Activated CD4-positive, alpha-beta T cell treated with anti-CD3 and anti-CD28 coated beads for 36 hours (primary cell): ENCODE measurements at places on chromosomes 3 and 15.
A peak's percentile ranks its signal among the peaks of the same experiment; 100 is the strongest.

DNA sequence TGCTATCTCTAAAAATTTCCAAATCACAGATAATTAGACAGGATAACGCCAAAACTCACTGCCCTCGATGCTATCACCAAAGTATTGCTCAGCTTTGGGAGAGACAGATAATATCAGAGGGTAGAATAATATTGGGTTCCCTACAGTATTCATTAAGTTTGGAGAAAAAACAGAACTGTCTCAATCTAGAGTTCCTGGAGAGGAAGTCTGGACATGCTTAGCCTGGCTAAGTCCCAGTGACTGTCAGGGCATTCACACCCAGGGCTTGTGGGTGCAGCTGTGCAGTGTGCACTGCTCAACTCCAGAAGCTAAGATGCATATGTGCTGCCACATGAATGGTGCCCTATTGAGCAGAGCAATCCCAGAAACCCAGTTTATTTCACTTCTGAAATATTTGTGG, 459.6 kb upstream of the DPH6 start:
- no peak for DNase-seq

DNA sequence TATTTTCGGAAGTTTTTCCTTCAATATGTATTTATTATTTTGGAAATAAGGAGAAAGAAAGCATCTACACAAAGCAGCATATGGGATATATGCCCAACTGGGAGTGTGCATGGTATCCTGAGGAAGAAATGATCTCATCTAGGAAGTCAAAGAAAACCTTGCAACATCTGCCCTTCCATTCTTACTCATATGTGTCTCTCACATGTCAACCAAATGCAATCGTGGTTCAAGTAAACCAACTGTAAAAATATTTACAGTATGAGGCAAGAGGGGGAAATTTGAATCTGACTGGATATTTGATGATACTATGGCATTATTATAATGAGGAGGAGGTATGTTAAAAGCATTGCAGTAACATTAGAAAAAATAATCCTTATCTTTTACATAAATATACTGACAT, 3.2 kb upstream of the SCG3 start:
- DNase-seq = no peak

- DNase-seq = no peak
Observed at GRCh38 chr3:112736386-112736785, 95.4 kb upstream of the CCDC80 start.

GRCh38 chr3:129461461-129462146, 21.6 kb downstream of the IFT122 start:
- DNase-seq = no peak

DNA sequence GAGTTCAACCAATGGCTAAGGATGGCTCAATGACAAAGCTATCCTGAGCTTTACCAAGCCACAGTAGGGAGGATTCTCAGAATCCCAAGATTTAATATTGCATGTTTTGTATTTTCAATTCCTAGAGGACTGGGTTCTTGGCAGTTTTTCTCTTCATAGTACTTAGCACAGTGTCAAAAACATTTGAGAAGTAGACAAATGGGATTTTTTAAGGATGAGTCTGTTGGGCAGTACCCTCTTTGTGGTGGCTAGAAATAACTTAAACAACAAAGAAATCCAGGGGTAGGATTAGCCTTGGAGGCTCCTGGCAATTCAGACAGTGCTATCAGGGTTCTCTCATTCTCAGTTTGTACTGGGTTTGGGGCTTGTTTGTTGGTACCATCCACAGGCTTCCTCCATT, 212.8 kb upstream of the RORA start:
- DNase-seq = no peak

DNA sequence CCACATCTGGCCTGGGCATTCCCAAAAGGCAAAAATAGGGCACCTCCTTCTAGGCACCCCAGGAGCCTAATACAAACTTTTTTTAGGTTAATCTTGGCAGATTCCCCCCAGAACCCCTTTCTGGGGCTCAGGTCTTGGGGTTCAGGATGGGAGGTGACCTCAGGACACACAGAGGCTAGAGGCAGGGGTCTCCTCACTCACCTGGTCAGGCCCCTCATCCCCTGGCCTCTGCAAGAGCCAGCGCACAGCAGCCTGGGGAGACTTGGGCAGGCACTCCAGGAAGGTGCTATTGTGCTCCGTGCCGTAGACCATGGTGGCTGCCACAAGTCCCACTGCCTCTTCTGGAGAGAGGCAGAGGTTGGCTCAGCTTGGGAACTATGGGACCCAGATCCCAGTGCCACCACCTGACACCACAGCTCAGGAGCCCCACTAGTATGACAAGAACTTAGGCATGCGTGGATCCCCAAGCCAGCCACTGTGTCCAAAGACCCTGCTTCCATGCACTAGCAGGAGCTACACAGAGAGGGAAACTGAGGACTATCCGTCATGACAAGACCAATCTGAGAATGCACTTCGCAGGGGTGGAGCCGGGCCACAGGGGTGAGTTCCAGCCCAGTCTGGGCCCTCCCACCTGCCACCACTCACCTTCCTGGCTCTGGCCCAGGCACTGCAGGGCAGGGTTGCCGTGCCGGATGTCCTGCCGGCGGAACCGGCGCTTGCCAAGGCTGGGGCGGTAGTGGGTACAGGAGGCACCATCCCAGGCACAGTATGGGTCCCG, 7.4 kb downstream of the SEMA3G start:
- DNase-seq = no peak

GRCh38 chr3:26369133-26369532, 253.4 kb upstream of the LRRC3B start:
- DNase-seq = no peak

- DNase-seq = no peak
Observed at GRCh38 chr3:152519376-152519775, 250.6 kb downstream of the MBNL1 start.

DNA sequence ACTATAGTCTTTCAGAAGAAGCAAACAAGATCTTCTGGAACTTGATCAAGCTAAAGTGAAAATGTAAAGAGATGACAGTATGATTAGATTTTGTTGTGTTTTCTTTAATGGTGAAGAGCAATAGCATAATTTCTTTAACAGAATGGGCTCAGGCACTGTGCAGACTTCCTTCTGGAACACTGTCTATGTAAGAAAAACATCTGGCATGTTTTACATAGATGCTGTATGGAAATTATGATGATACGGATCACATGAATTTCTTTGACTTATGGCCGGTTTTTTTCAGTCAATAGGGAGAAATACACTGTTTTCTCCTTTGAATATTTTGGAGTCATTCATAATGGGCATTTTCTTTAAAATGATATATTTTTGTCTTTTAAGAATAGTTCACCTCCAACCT, 42.6 kb downstream of the PHLDB2 start:
- no peak for DNase-seq

DNA sequence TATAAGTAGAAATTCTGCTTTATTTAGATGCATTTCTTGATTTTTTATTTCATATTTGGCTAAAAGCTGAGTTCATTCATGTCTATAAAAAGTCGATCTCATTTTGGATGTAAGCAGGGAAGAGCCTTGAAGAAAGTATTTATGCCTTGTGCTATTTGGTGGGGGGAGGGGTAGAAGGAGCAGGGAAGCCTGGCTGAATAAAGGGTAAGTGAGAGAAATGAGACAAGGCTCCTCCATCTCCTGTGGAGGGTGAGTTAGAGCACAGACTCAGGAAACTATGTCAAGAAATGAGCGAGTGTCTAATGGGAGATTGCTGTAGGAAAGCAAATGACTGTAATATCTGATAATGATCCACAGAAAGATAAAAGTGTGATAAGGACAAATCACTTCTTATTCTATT, 121.8 kb upstream of the ATP11B start:
- no peak for DNase-seq

DNA sequence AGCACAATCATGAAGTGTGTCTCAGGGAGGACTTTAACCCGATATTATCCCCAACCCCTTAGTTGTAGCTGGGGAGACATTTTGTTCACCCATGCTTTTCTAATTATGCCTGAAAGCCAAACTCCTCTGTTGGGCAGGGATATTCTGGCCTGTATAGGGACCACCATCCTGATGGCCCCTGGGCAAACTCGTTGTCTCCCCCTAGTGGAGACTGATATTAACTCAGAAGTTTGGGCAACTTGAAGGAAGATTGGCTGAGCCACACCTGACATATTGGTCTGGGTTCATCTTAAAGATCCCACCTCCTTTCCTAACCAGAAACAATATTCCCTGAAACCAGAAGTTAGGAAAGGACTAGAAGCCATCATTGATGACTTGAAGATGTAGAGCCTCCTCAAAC, 42.3 kb downstream of the TM4SF18 start:
- no peak for DNase-seq

- no peak for DNase-seq
Observed at GRCh38 chr15:71437919-71438318, 322.6 kb downstream of the THSD4 start.

DNA sequence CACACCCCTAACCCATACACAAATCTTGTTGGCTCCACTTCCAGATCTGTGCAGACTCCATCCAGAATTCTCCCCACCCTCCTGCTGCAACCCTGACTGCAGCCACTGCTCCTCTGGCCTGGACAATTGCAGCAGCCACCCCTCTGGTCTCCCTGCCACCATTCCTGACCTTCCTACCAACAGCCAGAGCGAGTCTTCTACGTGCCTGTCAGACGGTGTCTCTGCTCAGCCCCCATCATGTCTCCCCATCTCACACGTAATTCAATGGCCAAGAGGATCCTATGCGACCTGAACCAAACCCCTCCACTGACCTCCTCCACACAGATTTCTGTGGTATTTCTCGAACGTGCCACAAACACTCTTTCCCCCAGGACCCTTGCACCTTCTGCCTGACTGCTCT, 103.3 kb downstream of the TPRA1 start:
- DNase-seq = no peak

- DNase-seq = no peak
Observed at GRCh38 chr15:51721199-51721960, 16.1 kb downstream of the LYSMD2 start.

- DNase-seq = no peak
Observed at GRCh38 chr3:179236669-179237301, 14.1 kb downstream of the KCNMB3 start.

- no peak for DNase-seq
Observed at GRCh38 chr15:52858782-52859176, 68.6 kb upstream of the ONECUT1 start.

GRCh38 chr3:42488687-42489086, 13.8 kb upstream of the VIPR1 start:
- DNase-seq = no peak

- no peak for DNase-seq
Observed at GRCh38 chr3:143594206-143594605, 254.1 kb downstream of the SLC9A9 start.

- DNase-seq = no peak
Observed at GRCh38 chr3:150469031-150469930, 61.2 kb downstream of the TSC22D2 start.

DNA sequence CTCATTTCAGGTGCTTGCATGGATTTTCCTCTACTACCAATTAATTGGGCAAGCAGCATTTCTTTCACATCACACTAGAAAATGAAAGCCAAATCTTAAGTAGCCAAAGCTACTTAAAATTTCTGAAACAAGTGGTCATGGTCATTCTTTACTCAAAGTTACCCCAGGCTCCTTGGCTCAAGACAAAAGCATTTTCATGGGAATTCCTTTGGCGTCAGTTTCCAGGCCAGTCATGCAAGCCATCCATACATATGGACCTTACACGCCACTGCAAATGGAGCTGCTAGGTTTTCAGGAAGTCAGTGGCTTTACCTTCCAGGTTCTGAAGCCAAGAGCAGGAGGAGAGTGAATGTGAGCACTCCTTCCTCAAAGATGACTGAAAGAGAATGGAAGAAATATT, 83.7 kb upstream of the IL12A start:
- DNase-seq = no peak

- DNase-seq = no peak
Observed at GRCh38 chr15:78194568-78194925, 39.8 kb downstream of the ACSBG1 start.

DNA sequence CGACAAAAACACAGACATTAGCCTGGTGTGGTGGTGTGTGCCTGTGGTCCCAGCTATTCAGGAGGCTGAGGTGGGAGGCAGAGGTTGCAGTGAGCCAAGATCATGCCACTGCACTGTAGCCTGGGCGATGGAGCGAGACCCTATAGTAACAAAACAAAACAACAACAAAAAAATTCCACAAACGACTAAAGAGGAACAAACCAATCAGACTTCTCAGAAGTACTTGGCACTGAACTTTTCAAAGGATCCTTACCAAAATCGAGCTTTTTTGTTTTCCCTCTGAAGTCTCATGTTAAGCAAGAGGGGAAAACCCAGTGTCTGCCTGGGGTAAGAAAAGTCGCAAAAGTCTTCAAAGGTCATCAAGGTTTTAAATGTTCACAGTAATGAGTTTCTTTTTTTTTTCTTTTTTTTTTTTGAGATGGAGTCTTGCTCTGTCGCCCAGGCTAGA, 30.1 kb upstream of the TFRC start:
- peak; percentile 52 for DNase-seq

DNA sequence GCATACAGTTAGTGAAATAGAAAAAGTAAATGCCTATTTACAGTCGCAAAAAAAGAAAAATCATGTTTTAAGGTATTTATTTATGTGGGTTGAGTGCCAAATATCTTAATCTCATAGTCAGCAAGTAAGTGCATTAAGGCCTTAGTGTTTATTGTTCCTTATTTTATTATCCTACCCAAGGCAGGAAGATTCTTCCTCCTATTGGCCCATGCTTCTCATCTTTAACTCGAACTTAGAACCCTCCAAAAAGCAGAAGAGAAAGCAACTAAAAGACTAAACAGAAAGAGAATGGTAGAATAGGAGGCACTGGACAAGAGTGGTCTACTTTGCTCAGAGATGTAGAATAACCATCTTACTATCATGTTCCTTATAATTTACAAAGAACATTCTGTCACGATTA, 7.5 kb downstream of the RFX7 start:
- DNase-seq = no peak

DNA sequence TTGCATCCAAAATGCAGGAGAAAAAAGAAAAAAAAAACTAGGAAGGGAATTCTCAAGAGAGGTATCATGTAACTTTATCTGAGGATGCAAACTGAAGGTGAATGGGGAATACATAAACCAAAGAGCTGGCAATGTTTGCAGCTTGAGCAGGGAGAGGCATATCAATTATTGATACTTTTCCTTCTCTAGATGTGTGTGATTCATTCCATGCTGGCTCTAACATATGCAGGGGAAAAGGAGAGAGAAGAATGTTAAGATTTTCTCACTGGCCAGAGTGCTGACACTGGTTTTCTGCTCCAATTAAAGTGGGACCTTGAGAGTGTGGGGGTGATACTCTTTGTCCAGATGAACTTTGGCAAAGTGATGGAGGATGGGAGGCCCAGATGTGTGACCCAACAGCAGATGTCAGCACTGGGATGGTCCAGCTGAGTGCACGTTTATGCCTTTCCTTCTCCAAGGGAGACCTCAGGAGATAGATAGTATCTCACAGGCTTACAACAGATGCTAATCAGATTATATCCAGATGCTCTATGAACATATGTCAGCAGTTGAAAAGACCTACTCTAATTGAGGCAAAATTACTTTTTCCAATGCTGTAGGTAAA, 50.0 kb upstream of the PSMD6 start:
- no peak for DNase-seq
